ENCODE measurements at places on chromosomes 1 and 21.
A peak's percentile ranks its signal among the peaks of the same experiment; 100 is the strongest.

DNA sequence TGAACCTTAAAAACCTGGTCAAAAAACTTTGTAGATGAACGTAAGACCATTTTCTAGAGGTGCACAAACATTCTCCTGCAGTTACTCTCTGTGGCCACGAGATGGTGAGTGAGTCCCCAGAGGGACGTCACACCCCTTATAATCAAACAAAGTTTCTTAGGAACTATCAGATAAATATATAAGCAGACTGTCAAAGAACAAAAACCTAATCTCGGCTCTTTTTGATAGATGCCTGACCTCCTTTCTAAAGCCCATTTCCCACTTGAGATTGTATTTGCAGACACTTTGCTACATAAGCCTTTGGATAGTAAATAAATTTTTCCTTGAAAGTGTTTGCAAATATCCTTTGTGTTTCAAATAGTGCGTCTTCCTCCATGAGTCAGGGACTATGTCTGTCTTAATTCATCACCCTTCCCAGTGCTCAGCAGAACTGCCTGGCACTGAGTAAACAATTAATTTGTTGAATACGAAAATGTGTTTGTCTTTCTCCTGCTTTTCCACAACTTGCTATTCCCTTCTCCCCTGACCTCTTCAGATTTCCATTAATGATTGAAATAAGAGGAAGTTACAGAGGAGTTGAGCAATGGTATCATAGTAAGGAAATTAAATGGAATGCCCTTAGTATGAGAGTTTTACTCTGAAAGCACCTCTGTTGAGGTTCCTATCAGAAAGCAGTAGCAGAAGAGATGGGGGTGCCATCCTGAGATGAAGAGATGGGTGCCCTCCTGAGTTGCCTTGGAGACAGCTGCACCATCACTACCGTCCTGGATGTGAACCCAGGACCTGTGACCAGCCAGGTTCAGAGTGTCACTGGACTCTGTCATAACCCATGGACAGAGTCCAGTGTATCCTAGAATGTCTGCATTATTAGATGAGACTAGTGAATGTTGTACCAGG is 57.8 kb upstream of the RAVER2 start:
- DNase-seq, result peak; percentile 81

DNA sequence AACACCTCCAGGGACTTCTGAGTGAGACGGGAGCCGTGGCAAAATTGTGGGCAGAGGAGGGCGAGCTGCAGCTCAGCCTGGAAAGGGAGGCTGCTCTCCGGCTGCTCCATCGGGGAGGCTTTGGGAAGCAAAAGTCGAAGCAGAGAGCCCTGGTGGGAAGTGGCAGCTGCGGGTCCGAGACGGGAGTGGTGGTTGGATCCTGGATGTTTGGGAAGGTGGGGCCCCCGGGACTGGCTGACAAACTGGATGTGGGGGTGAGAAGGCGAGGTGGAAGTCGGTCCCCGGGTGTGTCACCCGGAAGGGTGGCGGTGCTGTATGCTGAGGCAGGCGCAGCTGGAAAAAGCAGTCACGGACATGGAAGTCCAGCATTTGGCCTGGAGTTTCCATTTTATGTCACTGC is 52.1 kb downstream of the KCNAB2 start:
- DNase-seq, result no peak

DNA sequence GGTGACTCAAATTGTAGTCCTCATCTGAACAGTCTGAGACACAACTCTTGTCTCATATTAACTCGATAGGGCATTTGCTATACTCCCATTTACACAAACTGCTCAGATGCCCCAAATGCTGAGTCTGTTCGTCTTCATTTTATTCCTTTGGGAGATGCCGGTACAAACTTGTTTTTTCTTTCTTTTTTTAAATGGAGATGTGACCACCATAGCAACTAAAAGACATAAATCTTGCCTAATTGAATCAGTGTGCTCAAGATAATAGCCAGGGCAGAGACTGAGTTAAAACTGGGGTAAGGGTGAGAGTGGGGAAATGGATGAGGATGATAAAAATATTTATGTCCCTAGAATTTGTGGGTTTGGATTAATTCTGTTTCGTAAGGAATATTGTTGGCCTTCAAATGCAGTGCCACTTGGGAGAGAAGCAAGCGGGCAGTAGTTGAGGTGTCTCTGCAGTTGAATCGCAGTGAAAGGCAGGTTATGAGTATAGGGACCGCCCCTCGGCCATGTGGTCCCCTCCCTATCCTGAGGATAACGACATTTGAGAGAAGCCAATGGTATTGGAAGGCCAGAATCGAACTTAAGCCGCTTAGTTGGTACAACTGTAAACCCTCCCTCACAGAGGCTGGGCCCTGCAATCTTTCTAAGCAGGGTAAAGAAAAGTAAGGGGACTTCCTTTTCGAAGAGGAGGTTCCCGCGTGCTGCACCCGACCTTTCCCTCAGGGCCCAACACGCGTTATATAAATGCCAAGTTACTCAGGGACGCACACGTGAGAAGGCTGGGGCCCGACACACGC is 859 bp upstream of the LRRC8B start:
- no peak for DNase-seq

GRCh38 chr1:18313523-18313922 is 167.2 kb upstream of the KLHDC7A start:
- no peak for DNase-seq

- DNase-seq, result peak; percentile 68
Observed at GRCh38 chr1:1943834-1944570, 24.9 kb upstream of the TMEM52 start.

Data from adipocyte (in vitro differentiated cells).